ENCODE measurements at places on chromosomes 4 and X. TPM values are rescaled to one million over a fixed set of nuclear protein-coding genes. Genes with fewer than 3 reads are reported as not detected.

The CXCL3 gene
- total RNA-seq = 4.3 TPM

The CCSER1 gene
- total RNA-seq = 3.2 TPM

The TAF7L gene
- not detected for total RNA-seq

The ADGRG4 gene
- not detected for total RNA-seq

The ATP2B3 gene
- 0.08 TPM for total RNA-seq
